M059J (cell line): ENCODE measurements at places on chromosomes 7 and 10.

DNA sequence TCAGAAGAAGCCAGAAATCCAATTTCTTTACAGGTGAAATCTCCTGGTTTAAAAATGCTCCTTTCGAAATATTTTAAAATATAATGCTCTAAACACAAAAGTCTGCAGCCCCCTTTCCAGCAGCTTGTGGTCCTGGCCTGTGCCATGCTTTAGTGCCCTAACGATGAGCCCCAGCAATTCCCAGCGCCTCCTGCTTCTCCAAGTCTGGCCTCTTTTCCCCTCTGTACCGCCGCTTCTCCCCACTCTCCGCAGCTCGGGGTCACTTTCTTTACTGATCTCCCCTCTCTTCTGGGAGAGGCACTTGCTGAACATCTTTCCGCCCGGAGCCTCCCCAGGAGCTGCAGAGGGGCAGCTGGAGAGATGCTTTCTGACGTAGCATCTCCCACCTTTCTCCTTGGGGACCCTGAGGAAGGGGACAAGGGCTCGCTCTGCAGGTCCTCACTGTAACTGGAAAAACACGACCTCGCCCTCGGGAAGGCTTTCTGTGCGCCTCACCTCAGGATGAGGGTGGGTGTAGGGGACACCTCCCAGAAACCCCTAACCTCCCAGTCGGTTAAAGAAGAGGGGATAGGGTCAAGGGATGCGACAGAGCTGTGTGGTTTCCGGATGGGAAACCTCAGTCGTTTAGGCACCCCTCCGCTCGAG is 565 bp upstream of the INA start:
- no peak for DNase-seq

DNA sequence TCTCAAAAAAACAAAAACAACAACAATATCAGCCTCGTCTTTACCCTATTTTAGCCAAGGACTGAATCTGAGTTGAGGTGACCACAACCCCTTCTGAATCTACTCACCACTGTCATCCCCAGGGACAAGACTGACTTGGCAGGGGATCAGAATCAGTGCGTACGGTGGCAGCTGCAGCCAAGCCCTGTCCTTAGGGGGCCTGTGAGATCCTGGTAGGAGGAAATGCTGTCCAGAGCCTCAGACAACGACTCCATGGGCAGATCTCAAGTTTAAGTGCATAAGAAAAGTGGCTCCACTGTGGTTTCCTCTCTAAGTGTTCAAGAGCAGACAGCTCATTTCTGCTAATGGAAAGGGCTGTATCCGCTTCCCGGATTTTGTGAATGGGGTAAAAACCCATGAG is 22.4 kb upstream of the CYTH3 start:
- DNase-seq, result no peak

- no peak for DNase-seq
Observed at GRCh38 chr7:2014391-2015241, 218.1 kb downstream of the MAD1L1 start.

GRCh38 chr7:44743750-44744149 is 4.9 kb upstream of the ZMIZ2 start:
- DNase-seq, result no peak

GRCh38 chr10:76915316-76915715 is 722.3 kb downstream of the KCNMA1 start:
- DNase-seq, result peak; percentile 20

DNA sequence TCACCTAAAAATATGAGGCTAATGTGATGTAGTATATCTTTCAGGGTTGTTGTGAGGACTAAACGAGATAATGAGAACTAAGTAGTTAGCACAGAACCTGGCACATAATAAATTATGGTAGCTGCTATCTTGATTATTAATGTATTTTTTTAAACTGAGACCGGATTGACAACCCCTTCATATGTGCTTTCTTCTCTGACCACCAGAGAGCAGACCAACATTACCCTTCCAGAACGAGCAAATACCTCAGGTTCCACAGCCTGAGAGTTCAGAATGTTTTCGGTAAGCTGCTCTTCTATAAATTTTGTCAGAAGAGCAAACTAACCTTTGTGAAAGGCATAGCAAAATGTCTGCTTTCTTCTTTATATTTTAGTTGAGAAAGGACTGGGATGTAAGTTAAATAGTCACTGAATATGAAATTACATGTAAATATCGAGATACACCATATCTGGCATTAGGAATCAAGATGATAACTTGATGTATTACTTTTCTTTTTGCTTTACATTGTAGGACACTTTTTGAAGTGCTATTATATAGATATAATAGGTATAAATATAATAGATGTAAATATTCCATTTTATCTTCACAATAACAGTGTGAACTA is 13.6 kb upstream of the BPGM start:
- peak; percentile 63 for DNase-seq

DNA sequence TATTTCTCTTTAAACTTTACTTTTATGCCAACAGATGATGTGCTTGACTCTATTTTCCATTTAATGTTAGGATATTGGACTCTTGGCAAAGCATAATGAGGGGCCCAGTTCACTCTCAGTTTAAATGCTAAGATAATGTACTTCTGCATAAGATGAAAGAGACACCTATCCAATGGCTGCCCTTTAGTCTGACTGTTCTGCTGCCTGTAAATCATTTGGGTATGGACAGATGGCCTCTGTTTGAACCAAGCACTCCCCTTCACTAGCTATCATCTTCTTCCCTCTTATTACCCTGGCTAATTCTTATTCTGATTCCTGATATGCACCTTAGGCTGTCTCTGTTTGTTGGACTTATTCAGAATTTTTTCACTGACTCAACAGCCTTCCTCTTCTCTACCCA is 72.1 kb downstream of the SEM1 start:
- DNase-seq, result no peak

- peak; percentile 56 for DNase-seq
Observed at GRCh38 chr7:100965723-100966541, 3.4 kb upstream of the MUC12 start.

DNA sequence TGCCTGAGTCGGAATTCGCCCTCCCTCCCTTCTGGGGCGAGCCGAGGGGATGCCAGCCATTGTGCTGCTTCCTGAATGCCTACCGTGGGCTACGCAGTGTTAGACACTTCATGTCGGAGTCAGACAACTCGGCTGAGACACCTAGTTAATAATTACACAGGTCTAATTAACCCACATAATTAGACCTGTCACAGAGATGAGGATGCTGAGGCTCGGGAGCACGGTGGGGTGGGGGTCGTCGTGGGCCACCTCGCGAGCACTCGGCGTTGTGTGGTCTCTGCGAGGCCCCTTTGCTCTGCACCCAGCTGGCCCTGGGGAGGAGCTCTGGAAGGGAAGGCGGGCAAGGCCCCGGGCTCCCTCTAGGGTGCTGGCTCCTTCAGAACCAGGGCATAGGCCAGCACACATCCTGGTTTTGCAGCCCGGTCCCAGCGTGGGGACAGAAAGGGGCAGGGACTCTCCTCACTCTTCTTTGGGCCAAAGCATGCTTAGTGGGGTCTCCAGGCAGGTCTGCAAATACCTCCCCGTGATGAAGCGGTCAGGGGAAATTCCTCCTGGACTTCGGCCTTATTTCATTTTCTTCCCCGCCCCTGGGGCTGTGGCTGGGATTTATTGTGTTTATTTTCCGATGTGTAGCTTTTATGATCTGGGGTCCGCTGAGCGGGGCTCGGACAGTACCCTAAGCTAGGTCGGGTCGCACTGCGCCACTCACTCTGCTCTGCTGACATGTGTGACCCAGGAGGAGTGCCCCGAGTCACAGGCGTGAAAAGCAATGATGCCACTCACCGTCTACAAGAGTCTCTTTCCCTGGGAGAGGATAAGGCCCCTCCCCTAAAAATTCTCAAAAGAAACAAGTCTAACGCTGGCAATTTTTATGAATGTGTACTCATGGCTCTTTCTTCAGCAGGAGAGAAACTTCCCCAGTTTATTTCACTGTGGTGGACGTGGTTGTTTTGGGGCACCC is 4.9 kb upstream of the FOXL3 start:
- DNase-seq, result no peak

DNA sequence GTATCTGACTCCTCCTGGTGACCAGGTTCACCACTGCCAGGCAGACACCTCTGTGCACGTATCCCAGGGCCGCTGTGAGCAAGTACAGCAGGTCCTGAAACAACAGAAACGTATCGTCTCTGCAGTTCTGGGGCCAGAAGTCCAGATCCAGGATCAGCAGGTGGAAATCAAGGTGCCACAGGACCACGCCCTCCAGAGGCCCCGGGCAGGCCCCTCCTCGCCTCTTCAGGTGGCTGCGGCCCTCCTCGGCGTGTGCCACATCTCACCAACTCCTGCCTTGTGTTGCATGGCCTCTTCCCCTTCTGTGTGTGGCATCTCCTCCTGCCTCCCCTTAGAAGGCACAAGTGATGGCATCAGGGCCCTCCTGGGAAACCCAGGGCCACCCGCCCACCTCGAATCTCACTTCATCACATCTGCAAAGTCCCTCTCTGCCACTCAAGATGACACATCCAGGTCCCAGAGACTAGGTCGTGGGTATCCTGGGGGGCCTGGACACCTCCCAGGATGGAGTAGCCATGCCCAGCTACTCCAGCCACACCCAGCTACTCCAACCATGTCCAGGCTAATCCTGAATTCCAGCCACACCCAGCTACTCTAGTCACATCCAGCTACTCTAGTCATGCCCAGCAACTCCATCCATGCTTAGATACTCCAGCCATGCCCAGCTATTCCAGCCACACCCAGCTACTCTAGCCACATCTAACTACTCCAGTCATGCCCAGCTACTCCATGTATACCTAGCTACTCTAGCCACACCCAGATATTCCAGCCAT is 52.6 kb upstream of the DNAAF5 start:
- DNase-seq, result no peak

DNA sequence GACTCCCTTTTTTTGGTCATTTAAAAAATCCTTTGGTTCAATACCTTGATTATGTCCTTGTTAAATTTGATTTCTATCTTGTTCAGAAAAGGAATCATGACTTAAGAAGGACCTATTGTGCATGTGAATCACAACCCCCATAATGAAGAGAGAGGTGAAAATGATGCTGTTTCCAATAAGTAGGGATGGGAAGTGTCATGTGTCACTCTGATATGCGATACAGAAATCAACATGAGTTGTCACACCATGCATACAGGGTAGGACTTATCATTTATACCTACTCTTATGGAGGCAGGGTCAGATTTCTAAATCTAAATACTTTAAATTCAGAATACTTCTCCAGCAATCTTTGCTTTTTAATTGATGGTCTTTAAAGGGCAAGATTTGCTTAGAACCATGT is 19.4 kb upstream of the DLX6 start:
- no peak for DNase-seq

GRCh38 chr7:103504505-103505135 is 58.6 kb upstream of the SLC26A5 start:
- peak; percentile 15 for DNase-seq

DNA sequence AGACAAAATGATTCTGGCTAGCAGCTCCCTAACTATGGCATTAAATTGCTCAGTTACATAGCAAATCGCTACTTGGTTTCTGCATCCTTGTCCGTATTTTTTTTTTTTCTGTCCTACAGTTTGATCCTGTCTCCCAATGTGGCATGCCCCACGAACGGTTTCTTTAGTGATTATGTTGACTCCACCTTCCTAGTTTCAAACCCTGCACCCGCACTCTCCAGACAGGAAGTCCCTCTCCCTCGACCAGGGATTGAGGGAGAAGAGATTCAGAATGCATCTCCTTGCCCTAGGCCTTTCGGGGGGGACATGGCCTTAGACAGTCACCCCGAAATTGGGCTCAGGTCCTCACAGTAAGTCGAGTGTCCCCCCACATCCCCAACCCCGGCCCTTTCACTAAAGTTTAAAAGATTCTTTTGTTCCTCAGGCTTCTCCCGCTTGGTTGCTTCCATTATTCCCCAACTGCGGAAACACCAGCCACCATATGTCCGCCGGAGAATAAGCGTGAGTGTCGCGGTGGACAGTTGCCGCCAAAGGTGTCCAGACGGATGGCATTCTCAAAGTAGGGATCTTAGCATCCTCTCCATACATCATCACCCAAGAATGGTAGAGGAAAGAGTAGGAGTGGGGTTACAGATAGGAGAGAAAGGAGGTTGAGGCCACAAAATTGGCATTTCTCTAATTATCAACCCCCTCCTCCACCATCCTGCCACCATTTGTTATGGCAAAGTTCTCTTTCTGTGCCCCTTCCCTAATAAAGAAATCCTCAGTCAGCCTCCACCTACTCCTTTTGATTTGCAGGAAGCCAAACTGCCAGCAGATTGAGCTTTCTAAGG is 7.3 kb downstream of the EVX1 start:
- DNase-seq, result no peak
